Activated T-cell treated with anti-CD3 and anti-CD28 coated beads, Interleukin-2, amount 50 U/mL, for 4 hours (primary cell): ENCODE measurements at places on chromosomes 11 and 22. TPM values are rescaled to one million over a fixed set of nuclear protein-coding genes. Genes with fewer than 3 reads are reported as not detected.

DNA sequence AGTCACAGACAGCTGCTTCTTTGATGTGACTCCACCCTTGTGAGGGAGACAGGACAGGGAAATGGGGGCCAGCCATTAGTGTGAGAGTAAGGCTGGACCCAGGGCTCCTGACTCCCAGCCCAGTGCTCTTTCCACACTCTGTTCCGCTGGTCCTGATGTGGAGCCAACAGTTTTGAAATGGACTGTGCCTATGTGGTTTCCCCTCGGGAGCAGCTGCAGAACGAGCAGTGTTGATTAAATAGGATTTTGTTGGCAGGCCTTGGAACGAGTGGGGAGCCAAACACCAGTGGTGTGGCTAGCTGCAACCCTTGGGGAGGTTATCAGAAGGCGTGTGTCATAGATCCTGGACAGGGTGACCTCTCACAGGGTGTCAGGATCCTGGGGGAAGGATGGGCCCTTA lies 66.5 kb upstream of the AMPD3 start:
- DNase-seq, result no peak

DNA sequence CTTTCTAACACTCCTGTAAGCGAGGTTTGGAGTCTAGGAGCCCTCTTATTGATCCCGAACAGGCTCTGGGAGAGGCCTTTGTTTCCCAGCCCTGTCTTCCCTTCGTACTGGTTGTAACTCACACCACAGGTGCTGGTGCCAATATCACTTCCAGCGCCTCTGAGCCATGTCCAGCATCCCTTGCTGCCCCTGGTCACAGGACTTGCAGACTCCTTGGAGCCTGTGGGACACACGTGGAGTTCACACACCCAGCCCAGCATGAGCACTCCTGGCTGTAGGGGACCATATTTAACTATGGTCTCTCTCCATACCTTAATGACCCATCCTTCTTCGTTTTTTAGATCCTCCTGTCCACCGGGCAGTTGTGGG lies 2.2 kb downstream of the ZBTB16 start:
- DNase-seq, result no peak

Gene GDPD4
- not detected for total RNA-seq

Gene MAPK8IP2
- total RNA-seq, result 0.38 TPM

Gene UBQLN3
- total RNA-seq, result not detected

DNA sequence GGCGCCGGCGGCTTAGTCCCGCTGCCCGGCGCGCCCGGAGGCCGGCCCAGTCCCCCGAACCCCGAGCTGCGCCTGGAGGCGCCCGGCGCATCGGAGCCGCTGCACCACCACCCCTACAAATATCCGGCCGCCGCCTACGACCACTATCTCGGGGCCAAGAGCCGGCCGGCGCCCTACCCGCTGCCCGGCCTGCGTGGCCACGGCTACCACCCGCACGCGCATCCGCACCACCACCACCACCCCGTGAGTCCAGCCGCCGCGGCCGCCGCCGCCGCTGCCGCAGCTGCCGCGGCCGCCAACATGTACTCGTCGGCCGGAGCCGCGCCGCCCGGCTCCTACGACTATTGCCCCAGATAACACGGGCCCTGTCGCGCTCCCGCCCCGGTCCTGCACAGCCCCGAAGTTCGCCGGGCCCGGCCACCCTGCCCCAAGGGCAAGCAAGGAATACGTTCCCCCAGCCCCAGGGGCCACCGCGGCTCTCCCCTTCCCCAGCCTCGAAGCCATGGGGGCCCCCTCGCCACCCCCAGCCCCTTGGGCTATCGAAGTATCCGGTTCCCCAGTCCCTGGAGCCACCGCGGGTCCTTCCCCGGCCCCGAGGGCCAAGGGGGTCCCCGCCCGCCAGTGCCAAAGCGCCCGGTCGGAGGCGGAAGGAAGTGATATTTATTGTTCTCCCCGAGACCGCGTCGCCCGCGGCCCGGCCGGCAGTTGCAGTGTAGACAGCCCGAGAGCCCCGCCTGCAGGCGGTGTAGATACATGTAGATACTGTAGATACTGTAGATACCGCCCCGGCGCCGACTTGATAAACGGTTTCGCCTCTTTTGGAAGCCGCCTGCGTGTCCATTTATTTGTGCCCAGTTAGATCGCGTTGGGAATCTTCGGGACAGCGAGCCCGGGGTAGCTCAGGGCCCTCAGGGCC lies 6.2 kb downstream of the TBX1 start:
- DNase-seq, result peak; percentile 36

- DNase-seq, result no peak
Observed at GRCh38 chr11:35147235-35147634, 8.3 kb downstream of the CD44 start.

- no peak for DNase-seq
Observed at GRCh38 chr11:6228520-6228919, 5.9 kb downstream of the FHIP1B start.

- no peak for DNase-seq
Observed at GRCh38 chr11:128728767-128729587, 35.1 kb downstream of the FLI1 start.
